ENCODE measurements at places on chromosomes 7 and 10. TPM values are rescaled to one million over a fixed set of nuclear protein-coding genes. Genes with fewer than 3 reads are reported as not detected.

CDNF gene
- polyA plus RNA-seq, result 4.1 TPM

MACROH2A2 gene
- polyA plus RNA-seq, result 78.3 TPM

CEP55 gene
- polyA plus RNA-seq, result 14.8 TPM

LIPM gene
- polyA plus RNA-seq, result not detected

FHIP2A gene
- 37.7 TPM for polyA plus RNA-seq
